ENCODE measurements at places on chromosomes 5 and 9.

DNA sequence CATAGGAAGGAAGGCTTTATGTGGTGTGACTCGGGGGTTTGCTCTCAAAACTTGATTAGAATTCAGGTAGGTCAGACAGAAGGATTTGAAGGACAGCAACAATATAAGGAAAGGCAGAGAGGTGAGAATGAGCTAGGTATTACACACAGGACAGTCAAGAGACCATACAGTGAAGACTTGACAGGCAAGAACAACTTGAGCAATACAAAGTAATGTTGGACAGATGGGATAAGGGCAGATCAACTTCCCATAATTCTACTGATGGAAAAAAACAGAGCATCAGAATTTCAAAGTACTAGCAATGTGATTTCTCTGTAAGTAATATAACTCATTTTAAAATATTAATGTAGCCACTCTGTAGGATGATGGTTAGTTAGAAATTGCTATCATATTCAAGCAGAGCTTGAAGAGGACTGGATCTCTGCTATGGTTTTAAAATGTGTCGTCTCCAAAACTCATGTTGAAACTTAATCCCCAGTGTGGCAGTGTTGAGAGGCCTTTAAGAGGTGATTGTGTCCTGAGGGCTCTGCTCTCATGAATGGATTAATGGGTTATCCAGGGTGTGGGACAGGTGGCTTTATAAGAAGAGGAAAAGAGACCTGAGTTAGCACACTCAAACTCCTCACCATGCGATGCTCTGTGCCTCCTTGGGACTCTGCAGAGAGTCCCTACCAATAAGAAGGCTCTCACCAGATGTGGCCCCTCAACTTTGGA, 22.4 kb upstream of the HOMER1 start:
- no peak for DNase-seq

DNA sequence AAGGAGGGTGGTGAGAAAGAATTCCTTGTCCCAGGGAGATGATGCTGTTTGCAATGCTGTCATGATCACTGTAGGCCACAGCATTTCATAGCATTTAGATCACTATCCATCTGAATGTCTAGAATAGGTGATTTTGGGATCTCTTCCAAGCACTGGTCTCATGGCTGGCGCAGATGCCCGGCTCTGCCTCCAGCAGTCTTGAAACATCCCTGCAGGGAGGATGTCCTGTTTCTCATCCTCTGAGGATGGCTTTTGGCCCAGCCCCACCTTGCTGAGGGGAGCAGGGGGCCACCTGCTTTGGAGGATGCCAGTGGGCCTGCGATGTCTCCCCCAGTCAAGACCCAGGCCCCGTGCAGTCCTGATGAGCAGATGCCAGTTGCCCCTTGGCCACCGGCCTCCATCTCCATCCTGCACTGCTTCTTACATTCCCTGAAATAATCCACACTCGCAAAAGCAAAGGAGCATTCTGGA, 63.5 kb upstream of the GARNL3 start:
- no peak for DNase-seq

GRCh38 chr5:116137544-116138378, 52.9 kb downstream of the COMMD10 start:
- DNase-seq, result peak; percentile 45

DNA sequence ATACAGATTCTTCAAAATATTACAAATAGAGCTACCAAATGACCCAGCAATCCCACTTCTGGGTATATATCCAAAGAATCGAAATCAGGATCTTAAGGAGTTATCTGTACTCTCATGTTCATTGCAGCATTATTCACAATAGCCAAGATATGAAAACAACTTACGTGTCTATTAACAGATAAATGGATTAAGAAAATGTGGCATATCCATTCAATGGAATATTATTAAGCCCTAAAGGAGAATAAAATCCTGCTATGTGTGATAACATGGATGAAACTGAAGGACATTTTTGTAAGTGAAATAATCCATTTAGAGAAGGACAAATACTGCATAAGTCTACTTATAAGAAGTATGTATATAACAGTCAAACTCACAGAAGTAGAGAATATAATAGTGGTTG, 450.6 kb downstream of the TMEM232 start:
- no peak for DNase-seq

GRCh38 chr5:139392324-139392677, 2.6 kb upstream of the MZB1 start:
- DNase-seq, result no peak

GRCh38 chr5:139664086-139664693, 16.0 kb downstream of the CXXC5 start:
- DNase-seq, result no peak

DNA sequence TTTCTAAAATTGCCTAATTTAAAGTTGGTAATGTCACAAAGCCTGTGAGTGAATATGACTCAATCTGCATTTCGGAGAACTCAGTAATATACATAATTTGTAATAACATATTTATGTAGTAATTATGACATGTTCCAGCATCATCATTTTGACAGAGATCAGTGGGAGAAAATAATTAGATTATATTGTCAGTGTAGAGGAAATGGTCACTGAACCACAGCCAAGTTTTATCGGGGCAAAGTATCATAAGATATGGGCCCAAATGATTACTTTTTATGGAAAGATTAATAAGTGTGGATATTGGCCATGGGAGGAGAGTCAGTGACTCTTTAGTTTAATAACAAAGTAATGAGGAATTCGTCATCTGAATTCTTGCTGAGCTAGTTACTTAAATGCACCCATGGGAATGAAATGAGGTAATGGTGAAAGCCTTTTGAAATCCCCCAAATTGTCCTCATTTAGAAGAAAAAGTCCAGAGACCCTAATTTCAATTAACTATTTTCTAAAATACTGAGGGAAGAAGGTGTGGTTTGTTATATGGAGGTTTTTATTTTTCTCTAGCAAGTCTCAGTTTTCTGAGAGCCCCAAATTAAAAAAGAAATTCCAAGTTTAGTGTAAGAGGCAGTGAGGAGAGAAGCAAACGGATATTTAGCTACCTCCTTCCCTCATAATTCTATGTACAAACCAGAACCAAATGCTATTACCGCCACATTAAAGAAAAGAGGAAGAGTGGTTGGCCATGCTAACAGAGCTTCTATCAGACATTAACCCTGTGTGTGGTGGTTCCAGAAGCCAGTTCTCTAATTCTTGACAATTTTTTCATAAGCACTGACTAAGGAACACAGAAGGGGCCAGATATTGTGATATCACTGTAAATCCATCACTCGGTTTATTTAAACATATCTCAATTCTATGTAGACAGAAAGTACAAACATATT, 37.7 kb upstream of the MRPS30 start:
- DNase-seq, result no peak

GRCh38 chr5:141835928-141836670, 42.1 kb downstream of the PCDH1 start:
- no peak for DNase-seq

DNA sequence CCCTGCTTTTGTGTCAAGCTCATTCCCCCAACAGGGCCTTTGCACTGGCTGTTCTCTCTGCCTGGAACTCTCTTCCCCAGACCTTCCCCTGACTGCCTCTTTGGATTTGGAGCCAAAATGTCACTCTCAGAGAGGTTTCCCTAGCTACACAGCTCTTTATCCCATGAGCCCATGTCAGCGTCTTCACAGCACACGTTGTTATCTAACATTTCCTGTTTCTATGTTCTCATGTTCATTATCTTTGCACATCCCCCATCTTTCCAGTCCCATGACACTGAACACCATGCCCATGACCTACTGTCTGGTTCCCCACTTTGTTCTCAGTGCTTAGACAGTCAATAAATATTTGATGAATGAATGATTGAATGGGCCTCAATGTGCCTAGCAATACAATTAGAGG, 26.3 kb upstream of the ARSI start:
- no peak for DNase-seq

- no peak for DNase-seq
Observed at GRCh38 chr9:130192382-130192999, 20.3 kb downstream of the NCS1 start.

DNA sequence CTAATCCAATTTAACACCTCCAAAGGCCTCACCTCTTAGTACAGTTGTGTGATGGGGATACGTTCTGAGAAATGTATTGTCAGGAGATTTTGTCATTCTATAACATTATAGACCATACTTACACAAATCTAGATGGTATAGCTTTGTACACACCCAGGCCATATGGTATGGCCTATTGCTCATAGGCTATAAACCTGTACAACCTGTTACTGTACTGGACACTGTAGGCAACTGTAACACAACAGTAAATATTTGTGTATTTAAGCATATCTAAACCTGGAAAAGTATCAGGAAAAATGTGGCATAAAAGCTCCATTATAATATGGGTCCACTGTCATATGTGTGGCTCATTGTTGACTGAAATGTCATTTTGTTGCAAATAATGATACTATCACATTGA, 12.1 kb downstream of the ACER2 start:
- no peak for DNase-seq

GRCh38 chr5:72032788-72033187, 74.5 kb upstream of the MAP1B start:
- no peak for DNase-seq

- DNase-seq, result no peak
Observed at GRCh38 chr5:167642779-167643517, 648.5 kb upstream of the WWC1 start.

DNA sequence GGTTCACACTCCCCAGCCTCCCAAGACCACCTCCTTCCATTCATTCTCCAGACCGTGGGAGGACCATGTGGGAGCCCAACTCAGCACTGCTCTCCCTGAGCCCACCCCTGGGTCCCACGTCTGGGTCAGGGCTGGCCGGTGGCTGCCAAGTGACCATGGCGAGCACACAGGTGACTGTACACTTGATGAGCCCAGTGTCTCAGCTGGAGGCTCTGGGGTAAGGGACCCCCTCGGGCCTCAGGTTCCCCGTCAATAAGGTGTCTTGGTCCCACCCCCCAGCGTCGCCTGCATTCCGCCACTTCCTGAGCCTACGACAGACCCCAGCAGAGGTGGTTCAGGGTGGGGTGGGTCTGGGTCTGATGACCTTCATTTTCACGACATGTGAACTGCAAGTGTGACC, 38.8 kb downstream of the HK3 start:
- DNase-seq, result no peak

GRCh38 chr9:131217331-131218031, 58.8 kb downstream of the FAM78A start:
- DNase-seq, result no peak

DNA sequence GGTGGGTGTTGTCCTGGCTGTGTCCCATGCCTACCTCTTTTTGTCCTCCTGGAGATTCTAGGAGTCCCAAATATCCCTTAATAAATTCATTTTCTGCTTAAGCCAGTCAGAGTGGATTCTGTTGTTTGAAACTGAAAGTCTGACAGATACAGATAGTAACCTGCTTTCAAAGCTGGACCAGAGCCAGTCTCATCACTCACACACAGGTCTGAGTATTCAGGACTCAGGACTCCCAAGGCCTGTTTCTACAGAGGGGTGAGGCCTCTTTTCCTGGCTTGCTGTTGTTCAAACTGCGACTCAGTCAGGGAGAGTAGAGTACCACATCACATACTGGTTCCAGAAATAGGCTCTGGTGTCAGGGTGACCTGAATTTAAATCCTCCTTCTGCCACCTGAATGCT, 190.1 kb downstream of the PAX5 start:
- no peak for DNase-seq

- no peak for DNase-seq
Observed at GRCh38 chr5:142796492-142797109, 26.4 kb downstream of the ARHGAP26 start.

- DNase-seq, result no peak
Observed at GRCh38 chr9:112408819-112409218, 28.9 kb downstream of the HSDL2 start.

- DNase-seq, result no peak
Observed at GRCh38 chr5:16143361-16144049, 36.1 kb downstream of the MARCHF11 start.

GRCh38 chr5:180433032-180433422, 61.2 kb upstream of the CNOT6 start:
- DNase-seq, result no peak

DNA sequence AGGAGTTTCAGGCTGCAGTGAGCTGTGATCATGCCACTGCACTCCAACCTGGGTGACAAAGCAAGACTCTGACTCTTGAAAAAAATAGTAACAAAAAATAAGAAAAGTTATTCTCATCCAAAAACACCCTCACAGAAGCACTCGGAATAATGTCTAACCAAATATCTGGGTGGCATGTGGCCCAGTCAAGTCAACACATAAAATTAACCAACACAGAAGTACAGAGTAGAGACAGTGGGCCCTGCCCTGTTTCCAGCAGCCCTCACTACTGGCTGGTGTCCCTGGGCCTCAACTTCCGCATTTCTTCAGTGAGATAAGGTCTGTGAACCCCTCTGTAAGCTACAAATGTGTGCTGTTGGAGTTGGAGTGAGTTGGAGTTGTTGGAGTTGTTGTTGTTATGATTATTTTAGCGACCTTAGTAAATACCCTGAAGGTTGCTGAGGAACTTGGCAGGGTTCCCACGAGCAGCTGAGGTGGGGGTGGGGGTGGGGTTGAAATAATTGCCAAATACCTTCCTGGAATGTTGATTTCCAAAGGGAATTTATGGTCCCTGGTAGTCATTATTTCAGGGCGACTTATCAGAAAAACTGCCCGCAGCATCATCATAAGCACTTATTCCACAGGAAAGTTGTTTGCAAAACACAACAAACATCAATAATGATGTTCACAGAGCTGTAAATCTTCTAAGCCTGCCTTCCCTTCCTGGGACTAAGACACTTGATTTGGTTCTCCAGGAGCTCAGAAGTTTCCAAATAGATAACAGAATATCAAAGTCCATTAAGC, 30.2 kb downstream of the C5orf15 start:
- DNase-seq, result no peak

- DNase-seq, result no peak
Observed at GRCh38 chr9:135315572-135315971, 164.0 kb upstream of the PPP1R26 start.

DNA sequence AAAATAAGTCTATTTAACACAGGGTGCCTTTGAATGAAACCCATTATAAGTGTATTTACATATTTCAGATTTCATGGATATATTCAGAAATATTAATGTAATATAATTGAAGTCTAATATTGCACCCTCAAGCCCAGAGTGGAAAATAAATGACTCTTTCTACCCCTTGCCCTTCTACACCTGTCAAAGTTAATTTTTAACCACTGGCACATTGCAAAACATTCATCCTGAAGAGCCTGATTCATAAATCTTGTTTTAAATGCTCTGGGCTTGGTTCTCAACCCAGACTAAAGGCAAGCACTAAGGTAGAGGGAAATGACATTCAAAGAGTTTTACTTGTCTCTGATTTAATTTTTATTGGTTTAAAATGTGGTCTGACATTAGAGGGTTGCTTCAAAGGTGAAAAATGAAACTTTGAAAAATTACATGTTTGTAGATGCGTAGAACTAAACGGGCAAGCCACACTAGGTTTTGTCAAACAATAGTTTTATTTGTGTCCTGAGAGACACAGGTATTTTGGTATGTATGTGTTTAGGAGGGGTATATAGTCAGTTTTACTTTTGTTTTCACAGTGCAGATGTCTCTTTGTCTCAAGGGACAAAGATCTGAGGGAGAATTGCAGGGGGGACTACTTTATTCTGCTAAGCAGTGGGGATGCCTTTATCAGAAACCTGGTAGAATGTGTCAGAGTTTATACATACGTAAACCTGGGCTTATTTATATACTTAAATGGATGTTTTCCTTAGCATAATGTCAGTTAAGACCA, 69.7 kb downstream of the PIK3R1 start:
- no peak for DNase-seq

Measured in glomerular endothelial cell (primary cell).